Non-pigmented ciliary epithelial cell (primary cell): ENCODE measurements at places on chromosomes 12 and 14.

DNA sequence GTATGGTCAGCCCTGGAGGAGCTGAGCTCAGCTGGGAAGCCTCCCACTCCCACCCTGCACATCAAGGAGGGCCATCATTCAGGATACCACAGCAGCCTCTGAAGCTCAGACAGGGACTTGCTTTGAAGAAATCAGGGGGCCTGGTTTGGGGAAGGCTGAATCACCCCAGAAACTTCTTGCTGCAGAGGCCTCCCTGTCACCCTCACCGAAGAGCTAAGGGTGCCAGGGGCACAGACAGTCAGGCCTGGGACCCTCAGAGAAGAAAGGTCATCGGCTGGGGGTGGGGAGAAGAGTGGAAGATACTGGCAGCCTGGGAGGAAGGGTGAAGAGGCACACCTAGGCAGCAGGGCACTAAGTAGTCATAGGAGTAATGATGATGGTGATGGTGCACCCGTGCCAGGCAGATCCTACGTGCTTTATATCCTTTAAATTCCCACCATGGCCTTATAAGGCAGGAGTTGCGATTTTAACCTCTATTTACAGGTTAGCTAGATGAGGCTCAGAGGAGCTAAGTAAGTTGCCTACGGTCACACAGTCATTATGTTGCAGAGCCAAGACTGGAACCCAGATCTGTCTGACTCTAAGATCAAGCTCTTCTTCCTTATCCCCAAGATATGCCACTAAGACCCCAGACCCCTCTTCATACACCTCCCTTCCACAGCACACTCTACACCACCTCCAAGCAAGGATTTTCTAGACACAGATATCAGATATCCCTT, 28.5 kb upstream of the PNMA1 start:
- no peak for DNase-seq

GRCh38 chr14:65110525-65110924, 8.2 kb upstream of the MAX start:
- DNase-seq = no peak

DNA sequence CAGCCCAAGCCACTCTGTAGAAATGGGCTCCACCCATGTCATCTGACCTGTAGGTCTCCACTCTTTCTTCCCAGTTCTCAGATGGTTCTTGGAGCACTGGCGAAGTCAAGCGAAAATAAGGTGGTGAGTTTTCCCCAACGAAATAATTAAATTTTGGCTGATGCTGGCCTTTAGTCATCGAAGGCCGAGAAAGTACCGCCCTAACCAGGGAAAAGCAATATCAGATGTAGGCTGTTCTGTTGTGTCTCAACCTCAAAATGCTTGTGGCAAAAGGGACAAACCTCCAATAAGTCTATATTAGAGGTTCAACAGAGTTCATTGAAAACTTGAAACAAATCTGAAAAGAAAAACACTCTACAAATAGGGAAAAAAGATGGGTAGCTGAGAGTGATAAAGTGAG, 48.6 kb upstream of the BCAT1 start:
- no peak for DNase-seq

- DNase-seq = no peak
These were observed 52.6 kb upstream of the PPFIA2 start for GRCh38 chr12:81811778-81812125.

DNA sequence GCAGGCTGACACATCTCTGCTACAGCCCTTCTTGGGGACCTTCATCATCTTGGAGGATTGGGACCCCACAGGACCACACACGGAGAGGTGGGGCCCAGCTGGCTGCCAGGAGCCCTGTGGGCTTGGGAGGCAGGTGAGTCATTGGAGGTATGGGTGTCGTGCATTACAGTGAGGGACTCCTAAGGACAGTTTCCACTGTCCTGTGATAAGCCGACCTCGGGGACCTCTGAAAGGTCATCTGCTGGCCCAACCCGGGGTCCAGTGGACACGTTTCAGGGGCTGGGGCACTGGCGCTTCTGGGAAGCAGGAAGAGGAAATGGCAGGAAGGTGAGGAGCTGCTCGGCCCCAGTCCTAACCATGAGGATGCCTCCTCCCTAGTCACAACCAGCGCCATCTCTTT, 238.0 kb downstream of the BCL11B start:
- no peak for DNase-seq

- DNase-seq = no peak
These were observed 354.9 kb downstream of the DIO2 start for GRCh38 chr14:79856381-79856780.

DNA sequence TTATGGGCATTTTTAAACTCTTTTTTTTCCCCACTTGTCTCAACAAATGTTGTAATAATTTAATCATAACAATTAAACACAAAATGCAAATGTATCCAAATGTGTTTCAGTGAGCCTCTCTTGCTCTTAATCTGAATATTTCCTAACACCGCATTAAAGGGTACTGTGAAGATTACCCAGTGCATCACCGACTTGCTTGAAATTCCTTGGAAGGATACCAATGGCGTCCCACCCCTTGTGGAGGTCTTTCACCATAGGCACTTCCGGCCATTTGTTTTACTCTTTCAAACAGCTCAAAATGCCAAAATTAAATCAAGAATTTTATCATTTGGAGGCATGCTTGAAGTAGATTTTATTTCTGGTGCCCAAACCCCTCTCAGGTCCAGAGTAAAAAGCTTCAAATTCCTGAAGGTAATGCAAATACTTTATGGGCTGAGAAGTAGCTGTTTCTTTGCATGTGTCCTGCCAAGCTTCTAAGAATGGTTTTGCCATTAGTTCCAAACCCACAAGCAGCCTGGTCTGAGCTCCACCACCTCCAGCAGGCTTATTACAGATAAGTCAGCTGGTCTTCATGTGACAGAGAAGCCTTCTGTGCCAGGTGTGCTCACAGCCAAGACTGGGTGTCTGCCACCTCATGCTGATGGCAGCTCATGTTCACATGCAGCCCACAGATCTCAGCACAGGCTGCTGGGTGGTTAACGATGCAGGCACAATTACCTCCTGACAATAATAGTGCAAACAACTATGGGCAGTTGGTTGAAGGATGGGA, 16.4 kb upstream of the NUDT4 start:
- no peak for DNase-seq

DNA sequence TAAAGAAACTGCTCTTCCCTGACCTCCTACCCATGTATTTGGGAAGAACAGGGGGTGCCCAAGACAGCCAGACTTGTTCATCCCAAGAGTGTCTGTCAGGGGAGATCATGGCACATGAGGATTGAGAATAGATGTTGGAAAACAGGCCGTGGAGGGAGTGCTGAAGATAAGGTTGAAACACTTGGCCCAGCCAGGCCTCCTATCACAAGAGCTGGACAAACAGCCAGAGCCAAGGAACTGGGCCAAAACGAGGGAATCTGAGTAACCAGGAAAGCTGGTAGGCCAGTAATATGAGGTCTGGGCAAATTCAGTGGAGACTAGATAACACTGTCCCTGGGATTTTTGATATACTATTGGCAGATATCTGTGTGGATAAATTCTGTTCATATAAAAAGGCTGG, 161.7 kb downstream of the TMX1 start:
- no peak for DNase-seq

DNA sequence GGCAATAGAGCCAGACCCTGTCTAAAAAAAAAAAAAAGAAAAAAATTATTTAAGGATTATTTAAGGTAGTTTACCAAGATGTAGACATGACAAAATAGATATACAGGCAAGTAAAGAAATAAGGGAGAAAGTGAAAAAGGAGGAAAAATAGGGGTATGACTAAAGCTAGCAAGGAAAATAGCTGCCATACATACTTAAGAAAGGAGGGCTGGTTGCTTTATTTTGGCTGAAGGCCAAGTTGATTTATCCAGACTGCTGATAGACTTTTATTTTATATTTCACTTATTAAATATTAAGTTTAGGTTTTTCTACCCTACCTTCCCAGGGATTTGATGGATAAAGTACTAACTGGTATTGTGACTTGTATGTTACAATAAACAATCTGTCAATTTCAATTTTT, 8.3 kb upstream of the AEBP2 start:
- DNase-seq = no peak

GRCh38 chr12:44053549-44054127, 217.8 kb downstream of the TMEM117 start:
- no peak for DNase-seq

DNA sequence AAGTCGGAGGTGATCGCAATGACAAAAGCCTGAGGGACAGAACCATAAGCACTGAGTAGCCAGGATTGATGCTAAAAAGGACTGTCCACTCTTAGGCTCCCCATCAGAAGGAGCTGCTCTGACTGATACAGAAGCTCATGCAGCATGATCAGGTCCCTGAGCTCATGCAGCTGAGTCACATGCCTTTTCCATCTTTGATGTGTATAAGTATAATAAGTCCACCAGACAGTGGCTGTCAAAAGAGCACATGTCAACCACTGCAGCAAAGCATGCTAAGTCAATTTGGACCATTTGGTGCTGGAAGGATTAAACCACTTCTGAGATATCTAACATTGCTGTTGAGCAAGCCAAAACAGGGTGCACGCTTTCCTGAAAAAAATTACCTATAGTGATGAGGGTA, 144.1 kb downstream of the NTF3 start:
- no peak for DNase-seq

GRCh38 chr12:101051901-101052550, 158.0 kb downstream of the SLC5A8 start:
- peak; percentile 67 for DNase-seq

DNA sequence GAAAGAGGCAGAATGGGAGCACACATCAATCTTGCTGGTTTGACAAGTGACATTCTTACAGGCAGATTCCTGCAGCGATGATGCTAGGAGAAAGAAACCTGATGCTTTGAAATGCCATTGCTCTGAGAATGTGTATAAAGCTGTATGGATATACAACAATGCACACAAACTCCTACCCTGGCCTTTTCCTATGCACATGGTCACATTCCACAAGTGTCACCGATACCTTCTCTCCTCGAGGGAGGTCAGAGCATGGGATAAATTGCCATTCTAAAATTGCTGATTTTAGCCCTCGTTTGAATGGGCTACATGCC, 11.9 kb downstream of the FGF6 start:
- DNase-seq = no peak

- no peak for DNase-seq
These were observed 233.6 kb downstream of the BCL11B start for GRCh38 chr14:99038431-99038820.

DNA sequence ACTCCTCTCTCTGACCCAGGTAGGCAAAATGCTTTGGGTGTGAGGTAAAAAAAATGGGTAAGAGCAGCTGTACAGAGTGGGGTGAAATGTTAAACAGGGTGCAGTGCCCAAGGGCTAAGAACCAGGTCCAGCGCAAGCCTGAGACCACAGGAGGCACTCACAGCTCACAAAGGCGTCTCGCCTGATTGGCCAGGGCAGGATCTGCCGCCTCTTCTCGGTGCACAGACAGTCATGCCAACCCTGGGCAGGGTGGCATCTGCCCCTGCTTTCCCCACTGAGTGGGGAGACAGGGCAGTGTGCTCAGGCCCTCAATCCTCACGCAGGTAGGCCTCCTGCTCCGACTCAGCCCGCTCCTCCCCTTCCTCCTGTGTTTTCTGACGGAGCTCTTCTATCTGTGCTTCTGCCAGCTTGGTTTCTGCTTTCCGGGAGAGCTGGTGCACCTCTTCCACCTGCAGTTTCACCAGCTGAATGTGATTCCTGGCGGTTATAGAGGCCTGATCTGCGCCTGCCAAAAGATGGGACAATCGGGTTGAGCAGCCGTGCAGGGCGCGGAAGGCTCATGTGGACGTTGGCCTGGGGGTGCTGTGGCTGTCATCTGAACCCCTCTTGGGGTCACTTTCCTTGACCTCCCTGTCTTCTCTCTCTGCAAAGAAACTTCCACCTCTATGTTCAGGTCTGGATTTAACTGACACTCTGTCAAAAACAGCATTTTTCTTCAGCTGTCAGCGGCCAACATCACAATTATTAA, 4.7 kb downstream of the B3GNT4 start:
- DNase-seq = no peak

GRCh38 chr12:80892597-80893445, 44.9 kb downstream of the LIN7A start:
- peak; percentile 4 for DNase-seq

DNA sequence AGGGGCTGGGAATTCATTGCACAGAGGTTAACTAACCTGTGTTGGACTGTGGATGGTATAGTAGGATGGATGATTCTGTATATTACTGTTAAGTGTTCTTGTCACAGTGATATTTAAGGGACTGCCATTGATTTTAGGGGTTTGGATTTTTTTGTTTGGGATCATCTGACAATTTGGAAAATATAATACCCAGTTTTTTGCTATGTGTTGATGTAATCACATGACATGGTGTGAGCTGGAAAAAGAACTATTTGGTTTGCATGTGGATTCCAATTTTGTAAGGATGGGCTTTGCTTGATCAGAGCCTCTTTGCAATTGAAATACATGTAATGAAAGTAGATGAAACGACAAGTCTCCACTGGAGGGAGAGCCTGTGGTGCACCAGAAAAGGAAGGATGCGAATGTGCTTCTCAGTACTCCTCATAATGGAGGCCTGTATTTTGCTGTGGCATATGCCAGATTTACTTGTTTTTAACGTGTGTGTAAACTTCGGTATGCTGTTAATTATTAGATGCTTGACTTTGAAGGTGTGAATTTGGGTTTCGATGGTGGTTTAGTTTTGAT, 2.7 kb downstream of the DYRK2 start:
- no peak for DNase-seq

DNA sequence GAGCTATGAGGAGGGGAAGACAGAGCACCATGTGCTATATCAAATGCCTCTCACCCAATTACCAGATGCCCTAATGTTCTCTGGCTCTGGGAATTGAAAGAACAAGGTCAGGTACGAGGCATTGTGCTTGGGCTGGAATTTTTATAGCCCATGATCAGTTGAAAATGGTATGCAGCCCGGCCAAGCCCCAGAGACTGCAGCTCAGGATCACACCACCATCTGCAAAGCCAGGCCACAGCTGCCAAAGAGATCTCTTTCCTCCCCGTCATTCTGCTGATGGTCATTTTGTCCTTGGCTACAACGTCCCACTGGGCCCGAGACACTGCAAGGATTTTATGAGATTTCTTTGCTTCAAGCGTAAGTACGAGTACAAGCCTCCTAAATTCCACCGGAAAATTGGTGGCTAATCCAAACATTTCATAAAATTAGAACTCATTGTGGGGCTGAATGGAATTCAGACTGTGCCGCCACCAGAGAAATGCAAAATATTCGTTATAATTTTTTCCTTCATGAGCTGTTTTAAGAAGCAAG, 15.1 kb downstream of the NUAK1 start:
- DNase-seq = no peak

GRCh38 chr12:71558445-71558844, 105.2 kb downstream of the ZFC3H1 start:
- no peak for DNase-seq
